Activated T-helper 1 cell treated with anti-CD3 and anti-CD28 coated beads, Interleukin-12 subunit alpha, Interleukin-12 subunit beta, Interleukin-2, Interleukin-4 antibody, amounts not matched to agents 30 ng/mL and 10 ng/mL and 1 ng/mL, durations not matched to agents 14 hours and 24 hours and 36 hours (primary cell): ENCODE measurements at places on chromosomes 2 and 18. TPM values are rescaled to one million over a fixed set of nuclear protein-coding genes. Genes with fewer than 3 reads are reported as not detected.

The FNDC4 gene
- total RNA-seq, result 0.10 TPM in 1 of 2 replicates, not detected in the other

The TBC1D8 gene
- 0.91 and 1.1 TPM in 2 replicates for total RNA-seq

The LCLAT1 gene
- 40.1 and 46.2 TPM in 2 replicates for total RNA-seq

The ATP8B1 gene
- total RNA-seq, result 0.05 and 0.16 TPM in 2 replicates

The CRIM1 gene
- 15.3 and 17.6 TPM in 2 replicates for total RNA-seq

DNA sequence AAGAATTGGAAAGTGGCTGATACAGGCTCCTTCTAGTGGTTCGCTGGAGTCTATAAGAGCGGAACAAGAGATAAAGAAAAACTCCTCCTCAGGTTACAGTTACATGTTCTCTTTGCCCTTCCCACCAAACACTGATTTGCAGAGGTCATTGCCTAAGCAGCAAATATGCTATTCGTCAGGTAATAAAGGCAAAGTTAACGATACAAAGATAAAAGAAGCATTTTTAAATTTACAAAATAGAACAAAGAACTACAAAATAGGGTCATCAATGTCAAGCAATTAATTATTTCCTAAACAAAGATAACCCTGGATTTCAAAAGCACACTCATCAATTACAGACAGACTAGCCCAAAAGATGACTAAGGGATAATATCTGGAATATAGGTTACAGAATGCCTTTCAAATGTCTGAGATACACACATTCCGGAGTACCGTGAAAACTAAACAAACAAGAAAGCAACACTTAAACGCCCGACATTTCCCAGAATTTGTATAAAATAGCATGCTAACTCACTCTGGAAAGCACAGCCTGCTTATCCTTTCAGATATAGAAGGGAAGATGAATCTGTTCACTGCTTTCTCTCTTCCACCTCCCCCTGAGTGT, 186.4 kb downstream of the MREG start:
- peaks cover 7% of the 10 kb centered on the region for H3K27me3 ChIP-seq
- no peak overlapping the region for H3K4me3 ChIP-seq
- H3K27ac ChIP-seq, result no peak overlapping the region
- DNase-seq, result no peak
- no peaks in the 10 kb centered on the region for H3K36me3 ChIP-seq

GRCh38 chr2:125935559-125935958, 720.4 kb upstream of the GYPC start:
- H3K27me3 ChIP-seq, result no peaks in the 10 kb centered on the region
- no peak for DNase-seq
- no peak overlapping the region for H3K27ac ChIP-seq
- H3K4me3 ChIP-seq, result no peak overlapping the region
- no peaks in the 10 kb centered on the region for H3K36me3 ChIP-seq

DNA sequence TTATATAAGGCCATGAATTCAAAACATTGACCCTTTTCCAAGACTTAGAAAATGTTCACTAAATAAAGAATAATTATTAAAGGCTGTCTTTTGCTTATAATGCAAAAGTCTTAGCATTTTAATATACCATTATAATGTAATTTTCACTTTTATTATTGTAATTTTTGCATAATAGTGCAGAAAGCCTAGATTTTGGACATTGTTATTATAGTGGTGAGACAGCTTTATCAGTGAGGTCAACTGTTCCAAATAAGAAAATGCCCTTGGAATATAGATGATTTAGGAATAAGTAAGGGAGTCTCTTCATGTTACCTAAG, 56.6 kb downstream of the ATIC start:
- no peaks in the 10 kb centered on the region for H3K4me1 ChIP-seq
- H3K27ac ChIP-seq, result no peak overlapping the region
- DNase-seq, result no peak
- no peaks in the 10 kb centered on the region for H3K27me3 ChIP-seq
- H3K36me3 ChIP-seq, result peaks cover 12% of the 10 kb centered on the region
- H3K4me3 ChIP-seq, result no peak overlapping the region

DNA sequence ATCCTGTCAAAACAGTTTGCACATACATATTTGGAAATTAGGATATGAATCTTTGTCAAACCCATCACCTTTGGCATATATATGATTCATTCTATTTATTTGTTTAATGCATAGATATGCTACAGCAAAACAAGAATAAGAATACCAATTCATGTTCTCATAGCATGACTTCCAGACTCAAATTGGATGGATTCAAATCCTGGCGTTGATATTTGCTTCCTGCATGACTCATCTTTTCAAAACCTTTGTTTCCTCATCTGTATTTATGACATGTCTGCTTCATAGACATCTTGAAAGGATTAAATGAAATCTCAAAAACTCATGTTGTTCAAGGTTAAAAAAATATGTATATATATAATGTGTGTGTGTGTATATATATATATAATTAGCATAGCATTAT, 261.3 kb downstream of the MBD5 start:
- DNase-seq, result no peak
- no peaks in the 10 kb centered on the region for H3K36me3 ChIP-seq
- H3K27ac ChIP-seq, result no peak overlapping the region
- H3K4me3 ChIP-seq, result no peak overlapping the region
- no peaks in the 10 kb centered on the region for H3K4me1 ChIP-seq
- no peaks in the 10 kb centered on the region for H3K27me3 ChIP-seq

GRCh38 chr18:74392323-74392722, 64.8 kb downstream of the DIPK1C start:
- peaks cover 15% of the 10 kb centered on the region for H3K4me1 ChIP-seq
- peaks cover 18% of the 10 kb centered on the region for H3K27me3 ChIP-seq
- DNase-seq, result no peak
- no peaks in the 10 kb centered on the region for H3K36me3 ChIP-seq
- H3K27ac ChIP-seq, result no peak overlapping the region

- H3K4me3 ChIP-seq, result no peak overlapping the region
- H3K27ac ChIP-seq, result no peak overlapping the region
- H3K27me3 ChIP-seq, result peaks cover 15% of the 10 kb centered on the region
- H3K4me1 ChIP-seq, result peaks cover 14% of the 10 kb centered on the region
- DNase-seq, result no peak
- H3K36me3 ChIP-seq, result no peaks in the 10 kb centered on the region
These were observed 158.6 kb downstream of the AQP4 start for GRCh38 chr18:26706911-26707351.

- H3K27ac ChIP-seq, result no peak overlapping the region
- H3K36me3 ChIP-seq, result no peaks in the 10 kb centered on the region
- H3K27me3 ChIP-seq, result no peaks in the 10 kb centered on the region
- no peak overlapping the region for H3K4me3 ChIP-seq
- DNase-seq, result no peak
These were observed 1653.3 kb upstream of the TMEFF2 start for GRCh38 chr2:193847991-193848390.

- no peak overlapping the region for H3K27ac ChIP-seq
- no peak for DNase-seq
- no peak overlapping the region for H3K4me3 ChIP-seq
- peaks cover 30% of the 10 kb centered on the region for H3K4me1 ChIP-seq
These were observed 215.4 kb upstream of the ITGA4 start for GRCh38 chr2:181241797-181242196.

DNA sequence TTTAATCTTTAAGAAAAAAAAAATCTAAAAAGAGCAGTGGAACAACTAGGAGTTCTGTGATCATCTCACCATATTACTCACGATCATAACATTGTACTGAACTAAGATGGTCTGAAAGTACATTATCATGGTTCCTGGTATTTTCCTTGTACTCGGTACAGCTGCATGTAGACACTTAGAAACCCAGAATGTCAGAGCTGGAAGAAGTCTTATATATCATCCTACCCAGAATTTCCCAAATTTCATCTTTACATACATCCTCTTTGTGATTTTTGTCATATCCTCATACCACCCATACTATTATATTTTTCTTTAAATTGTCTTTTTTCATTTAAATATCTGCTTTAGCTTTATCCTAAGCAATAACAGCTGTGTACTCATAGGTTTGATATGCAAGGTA, 12.4 kb upstream of the ST3GAL5 start:
- no peak overlapping the region for H3K27ac ChIP-seq
- H3K36me3 ChIP-seq, result peaks cover 1% of the 10 kb centered on the region
- no peak for DNase-seq
- H3K27me3 ChIP-seq, result peaks cover 3% of the 10 kb centered on the region
- peaks cover 8% of the 10 kb centered on the region for H3K4me1 ChIP-seq

- no peak for DNase-seq
- peaks cover 12% of the 10 kb centered on the region for H3K4me1 ChIP-seq
- no peak overlapping the region for H3K27ac ChIP-seq
These were observed 140.2 kb upstream of the ITGA6 start for GRCh38 chr2:172287190-172287589.

- H3K27me3 ChIP-seq, result peaks cover 2% of the 10 kb centered on the region
- no peak overlapping the region for H3K4me3 ChIP-seq
- DNase-seq, result no peak
- H3K4me1 ChIP-seq, result no peaks in the 10 kb centered on the region
These were observed 239.8 kb upstream of the ZEB2 start for GRCh38 chr2:144759746-144760145.

DNA sequence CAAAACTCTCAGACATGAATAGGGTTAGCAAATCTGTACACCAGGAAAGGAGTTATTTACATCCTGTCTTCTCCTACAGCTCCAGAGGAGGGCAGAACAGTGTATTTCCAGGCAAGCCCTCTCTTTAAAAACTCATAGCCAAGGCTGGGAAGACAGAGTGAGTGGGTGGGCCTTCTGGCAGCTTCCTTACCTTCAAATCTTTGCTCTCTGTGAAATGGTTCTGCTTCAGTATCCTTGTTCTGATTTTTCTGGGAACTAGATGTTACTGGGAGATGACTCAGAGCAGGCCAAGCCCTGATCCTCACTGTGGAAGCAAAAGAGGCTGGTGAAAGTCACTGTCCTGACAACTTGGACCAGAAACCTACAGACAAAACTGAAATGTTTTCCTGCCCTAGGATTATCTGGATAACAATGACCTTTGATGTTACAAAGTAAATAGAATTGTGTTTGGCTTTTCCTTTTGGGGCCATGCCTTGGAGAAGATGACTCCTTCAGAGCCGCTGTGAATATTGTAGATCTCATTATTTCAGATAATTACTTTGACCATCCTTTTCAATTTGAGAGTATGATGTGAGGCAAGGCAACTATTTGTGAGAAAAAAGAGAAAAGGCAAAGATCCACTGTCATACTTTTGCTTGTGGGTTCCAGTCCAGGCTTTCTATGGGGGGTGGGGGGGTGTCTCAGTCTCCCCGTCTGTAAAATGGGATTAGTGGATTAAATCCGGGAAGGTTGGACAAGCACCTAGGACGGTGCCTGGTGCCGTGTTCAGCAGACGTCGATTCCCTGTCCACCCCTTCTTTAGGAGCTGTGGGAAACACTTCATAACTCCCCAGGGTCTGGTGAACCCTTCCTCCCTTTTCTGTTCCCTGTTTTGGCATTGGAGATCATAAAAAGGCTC, 644 bp upstream of the QPCT start:
- peaks cover 31% of the 10 kb centered on the region for H3K4me1 ChIP-seq
- no peak for DNase-seq
- H3K27ac ChIP-seq, result no peak overlapping the region
- peak overlapping the region; percentile 76 for H3K4me3 ChIP-seq

GRCh38 chr2:96470636-96471035, 34.5 kb downstream of the NEURL3 start:
- H3K27ac ChIP-seq, result no peak overlapping the region
- H3K36me3 ChIP-seq, result no peaks in the 10 kb centered on the region
- H3K4me1 ChIP-seq, result peaks cover 16% of the 10 kb centered on the region
- DNase-seq, result peak; percentile 28
- H3K4me3 ChIP-seq, result peak overlapping the region; percentile 2

- no peak overlapping the region for H3K27ac ChIP-seq
- H3K36me3 ChIP-seq, result no peaks in the 10 kb centered on the region
- no peak for DNase-seq
- H3K4me1 ChIP-seq, result peaks cover 4% of the 10 kb centered on the region
These were observed 287.4 kb downstream of the PRKCE start for GRCh38 chr2:45938649-45939511.

- no peak for DNase-seq
- H3K4me1 ChIP-seq, result no peaks in the 10 kb centered on the region
- peaks cover under 1% of the 10 kb centered on the region for H3K27me3 ChIP-seq
- H3K36me3 ChIP-seq, result no peaks in the 10 kb centered on the region
These were observed 21.3 kb upstream of the CAPN13 start for GRCh38 chr2:30828586-30828985.

- no peak overlapping the region for H3K27ac ChIP-seq
- H3K27me3 ChIP-seq, result peaks cover 23% of the 10 kb centered on the region
- DNase-seq, result no peak
- H3K36me3 ChIP-seq, result no peaks in the 10 kb centered on the region
- H3K4me1 ChIP-seq, result no peaks in the 10 kb centered on the region
- no peak overlapping the region for H3K4me3 ChIP-seq
These were observed 23.6 kb downstream of the ZBTB7C start for GRCh38 chr18:48385596-48385995.

- no peak overlapping the region for H3K4me3 ChIP-seq
- H3K27me3 ChIP-seq, result peaks cover 2% of the 10 kb centered on the region
- DNase-seq, result no peak
- H3K27ac ChIP-seq, result no peak overlapping the region
- H3K4me1 ChIP-seq, result no peaks in the 10 kb centered on the region
These were observed 60.3 kb downstream of the LONRF2 start for GRCh38 chr2:100262046-100262445.

- H3K36me3 ChIP-seq, result no peaks in the 10 kb centered on the region
- no peak overlapping the region for H3K27ac ChIP-seq
- H3K4me3 ChIP-seq, result no peak overlapping the region
- H3K4me1 ChIP-seq, result no peaks in the 10 kb centered on the region
- H3K27me3 ChIP-seq, result no peaks in the 10 kb centered on the region
These were observed 17.8 kb downstream of the SERPINB13 start for GRCh38 chr18:63604791-63605567.

DNA sequence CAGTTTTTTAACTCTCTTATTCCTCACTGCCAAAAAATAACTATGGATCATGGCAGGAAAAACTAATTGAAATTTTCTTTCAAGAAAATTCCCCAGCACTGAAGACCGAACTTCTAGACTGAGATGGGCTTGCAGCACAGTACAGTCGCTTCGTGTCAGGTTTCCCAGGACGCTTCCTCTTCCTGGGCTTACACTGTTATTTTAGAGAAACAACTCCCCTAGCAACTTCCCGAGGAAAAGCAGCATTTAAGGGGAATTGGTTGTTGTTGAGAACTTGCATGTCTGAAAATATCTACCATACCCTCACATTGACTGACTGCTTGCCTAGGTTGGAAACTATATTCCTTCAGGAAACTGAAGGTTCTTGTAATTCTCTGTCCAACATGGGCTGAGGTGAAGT, 95.8 kb downstream of the NOL10 start:
- H3K4me3 ChIP-seq, result no peak overlapping the region
- peaks cover 54% of the 10 kb centered on the region for H3K36me3 ChIP-seq
- no peaks in the 10 kb centered on the region for H3K4me1 ChIP-seq
- no peak for DNase-seq
- H3K27ac ChIP-seq, result no peak overlapping the region

DNA sequence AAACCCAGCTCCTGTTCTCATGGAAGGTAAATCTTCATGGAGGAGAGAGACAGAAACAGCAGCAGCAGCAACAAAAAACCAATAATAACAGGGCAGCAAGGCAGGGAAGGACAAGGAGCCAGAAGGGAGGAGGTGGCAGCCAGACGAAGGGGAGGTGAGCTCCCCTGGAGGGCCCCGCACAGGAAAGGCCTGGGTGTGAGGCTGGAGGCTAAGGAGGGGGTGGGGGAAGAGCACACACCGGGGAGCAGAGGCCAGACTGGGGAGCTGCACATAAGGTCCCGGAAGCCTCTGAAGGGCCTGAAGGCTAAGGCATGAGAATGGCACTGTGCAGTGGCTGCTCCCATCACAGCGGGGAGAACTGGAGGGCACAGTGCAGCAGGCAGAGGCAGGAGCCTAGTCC, 94.8 kb upstream of the SMAD7 start:
- H3K36me3 ChIP-seq, result peaks cover 13% of the 10 kb centered on the region
- H3K4me1 ChIP-seq, result peaks cover 15% of the 10 kb centered on the region
- no peak overlapping the region for H3K4me3 ChIP-seq
- H3K27me3 ChIP-seq, result no peaks in the 10 kb centered on the region
- no peak overlapping the region for H3K27ac ChIP-seq

GRCh38 chr2:3960106-3960505, 256.7 kb downstream of the DCDC2C start:
- no peaks in the 10 kb centered on the region for H3K27me3 ChIP-seq
- H3K36me3 ChIP-seq, result no peaks in the 10 kb centered on the region
- H3K4me1 ChIP-seq, result no peaks in the 10 kb centered on the region
- H3K27ac ChIP-seq, result no peak overlapping the region
